Suppressor macrophage treated with lipopolysaccharide for 4 hours (primary cell): ENCODE measurements at places on chromosomes 2 and 18.

GRCh38 chr2:182018218-182018617 lies 32.6 kb downstream of the PPP1R1C start:
- no peak for DNase-seq

DNA sequence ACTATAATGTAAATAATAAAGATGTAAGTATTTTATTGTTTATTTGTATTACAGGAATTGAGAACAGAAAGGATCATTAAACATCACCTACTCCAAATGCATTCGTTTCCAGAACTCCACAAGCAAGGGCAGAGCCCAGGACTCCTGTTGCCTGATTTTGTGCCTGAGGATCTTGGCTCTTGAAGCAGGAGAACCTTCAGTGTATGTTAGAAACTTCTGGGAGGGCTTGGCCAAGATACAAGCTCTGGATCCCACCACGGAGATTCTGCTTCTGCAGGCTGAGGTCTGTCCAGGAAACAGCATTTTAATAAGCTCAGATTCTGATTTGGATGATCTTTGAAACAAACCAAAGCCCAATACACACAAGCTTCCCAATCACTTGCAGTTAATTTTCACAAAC lies 142.4 kb upstream of the SOX11 start:
- no peak for DNase-seq

GRCh38 chr2:96407041-96407918 lies 71.7 kb downstream of the NCAPH start:
- DNase-seq, result peak; percentile 79

DNA sequence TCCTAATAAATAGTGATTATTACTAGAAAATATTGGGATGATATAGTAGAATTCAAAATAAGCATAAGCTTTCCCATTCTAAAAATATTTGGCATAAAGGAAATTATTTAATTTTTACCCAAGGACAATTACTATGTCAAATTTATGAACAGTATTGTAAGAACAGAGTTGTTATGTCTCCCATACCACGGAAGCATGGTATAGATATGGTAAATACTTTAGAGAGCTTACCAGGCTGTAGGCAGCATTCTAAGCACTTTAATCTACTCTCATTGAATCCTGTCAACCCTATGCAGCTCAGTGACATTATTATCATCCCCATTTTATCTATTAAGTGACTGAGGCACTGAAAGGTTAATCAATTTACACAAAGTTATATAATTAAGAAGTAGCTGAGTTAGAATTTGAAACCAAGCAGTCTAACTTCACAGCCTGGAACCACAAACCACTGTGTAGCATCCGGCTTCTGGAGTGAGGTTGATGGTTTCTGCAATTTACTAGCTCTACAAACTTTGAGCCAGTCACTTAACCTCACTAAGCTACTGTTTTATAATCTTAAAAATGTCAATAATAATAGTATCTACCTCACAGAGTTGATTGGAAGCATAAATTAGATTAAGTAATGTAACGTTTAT lies 323.7 kb downstream of the ARHGAP15 start:
- no peak for DNase-seq

- no peak for DNase-seq
Measured at GRCh38 chr2:61291851-61292575, 130.0 kb downstream of the C2orf74 start.

GRCh38 chr2:75108937-75109482 lies 90.3 kb downstream of the TACR1 start:
- no peak for DNase-seq

GRCh38 chr2:36214691-36215090 lies 140.9 kb upstream of the CRIM1 start:
- DNase-seq, result no peak

GRCh38 chr2:232190796-232191195 lies 187.8 kb upstream of the ALPP start:
- no peak for DNase-seq

DNA sequence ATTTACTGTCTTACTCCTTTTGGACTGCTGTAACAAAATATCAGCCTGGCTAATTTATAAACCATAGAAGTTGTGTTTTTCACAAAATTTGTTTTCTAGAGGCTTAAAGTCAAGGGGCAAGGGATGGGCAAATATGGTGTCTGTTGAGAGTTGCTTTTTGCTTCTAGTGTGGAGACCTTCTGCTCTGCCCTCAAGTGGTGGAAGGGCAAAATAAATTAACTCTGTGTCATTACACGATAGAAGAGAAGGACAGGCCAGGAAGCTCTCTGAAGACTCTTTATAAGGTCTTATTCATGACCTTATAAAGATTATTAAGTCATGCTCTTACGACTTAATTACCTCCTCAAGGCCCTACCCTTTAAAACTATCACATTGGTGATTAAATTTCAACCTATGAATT lies 181.2 kb upstream of the LRATD1 start:
- no peak for DNase-seq

DNA sequence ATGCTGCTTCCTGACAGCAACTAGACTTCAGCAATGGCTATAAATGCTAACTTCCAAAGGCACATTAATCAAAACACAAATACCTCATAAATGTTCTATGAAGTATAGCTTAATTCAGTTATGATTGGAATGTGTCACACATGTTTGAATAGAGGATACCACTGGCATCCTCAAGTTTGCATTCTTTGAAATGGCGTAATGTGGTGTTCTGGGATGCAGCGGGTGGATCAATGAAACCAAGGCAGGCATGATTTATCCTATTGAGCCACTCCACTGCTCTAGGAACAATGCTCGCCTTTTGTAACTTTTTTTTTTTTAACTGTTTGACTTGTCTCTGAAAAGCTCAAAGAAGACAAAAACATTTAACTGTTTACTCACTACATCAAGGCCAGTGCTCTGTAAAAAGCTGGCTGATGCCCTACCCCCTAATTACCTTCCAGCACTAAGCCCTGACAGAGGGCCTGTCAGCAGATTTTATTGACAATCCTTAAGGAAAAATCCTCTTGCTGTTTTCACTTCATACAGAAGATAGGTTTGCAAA lies 278.8 kb upstream of the SESTD1 start:
- no peak for DNase-seq

DNA sequence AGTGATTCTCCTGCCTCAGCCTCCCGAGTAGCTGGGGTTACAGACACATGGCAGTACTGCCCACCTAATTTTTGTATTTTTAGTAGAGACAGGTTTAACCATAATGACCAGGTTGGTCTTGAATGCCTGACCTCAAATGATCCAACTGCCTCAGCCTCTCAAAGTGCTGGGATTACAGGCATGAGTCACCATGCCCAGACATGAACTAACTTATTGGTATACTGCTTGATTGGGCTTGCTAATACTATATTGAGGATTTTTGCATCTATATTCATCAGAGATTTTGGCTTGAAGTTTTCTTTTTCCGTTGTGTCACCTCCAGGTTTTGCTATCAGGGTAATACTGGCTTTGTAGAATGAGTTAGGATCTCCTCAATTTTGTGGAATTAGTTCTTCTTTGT lies 706.1 kb upstream of the HS6ST1 start:
- no peak for DNase-seq

DNA sequence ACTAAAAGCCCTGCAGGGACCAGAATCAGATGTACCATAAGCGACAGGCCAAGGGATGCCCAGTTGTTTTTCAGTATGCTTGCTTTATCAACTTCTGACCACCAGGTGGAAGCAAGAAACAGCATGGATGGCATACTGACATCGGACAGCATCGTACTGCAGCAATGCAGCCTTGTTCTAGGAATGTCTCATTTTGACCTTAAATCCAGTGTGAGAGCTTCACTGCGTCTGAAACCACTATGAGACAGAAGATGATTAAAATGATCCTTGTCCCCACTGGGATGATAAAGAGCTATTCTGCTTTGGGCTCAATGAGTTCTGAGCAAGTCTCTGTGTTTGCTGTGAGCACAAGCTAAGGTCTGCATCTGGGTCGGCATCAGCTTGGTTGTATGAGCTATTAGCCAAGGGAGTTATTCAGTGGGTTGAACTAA lies 54.3 kb downstream of the CDK15 start:
- peak; percentile 71 for DNase-seq

DNA sequence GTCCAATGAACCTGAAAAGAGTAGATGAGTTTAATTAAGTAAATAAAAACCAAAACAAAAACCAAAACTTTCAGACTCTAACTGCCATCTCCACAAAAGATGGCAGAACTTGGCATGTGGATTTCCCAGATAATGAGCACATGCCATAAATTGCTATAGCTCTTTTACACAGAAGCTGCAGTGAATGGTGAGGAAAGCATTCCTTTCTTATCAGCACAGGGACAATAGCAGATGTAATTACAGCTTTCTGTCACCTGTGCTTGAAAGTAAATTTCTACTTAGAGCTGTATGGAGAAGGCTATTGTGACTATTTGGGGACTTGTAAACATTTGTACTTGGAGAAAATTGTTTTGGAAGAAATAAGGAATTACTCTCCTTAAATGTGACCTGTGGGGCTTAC lies 378.4 kb downstream of the RPRM start:
- DNase-seq, result no peak
